Activated naive CD4-positive, alpha-beta T cell treated with anti-CD3 and anti-CD28 coated beads, Interleukin-2, amount 50 U/mL, for 72 hours (primary cell): ENCODE measurements at places on chromosomes 3 and 15. TPM values are rescaled to one million over a fixed set of nuclear protein-coding genes. Genes with fewer than 3 reads are reported as not detected.

RGMA gene
- total RNA-seq = 0.32 TPM

CCR3 gene
- not detected for total RNA-seq

HRG gene
- total RNA-seq = not detected

DISP2 gene
- 0.06 TPM for total RNA-seq

HHATL gene
- not detected for total RNA-seq

CSPG4 gene
- total RNA-seq = not detected

GABRR3 gene
- total RNA-seq = not detected

SLC28A2 gene
- not detected for total RNA-seq

MFAP1 gene
- total RNA-seq = 50.2 TPM

SLC12A1 gene
- total RNA-seq = not detected

LIPH gene
- not detected for total RNA-seq

TBC1D5 gene
- 54.8 TPM for total RNA-seq

C3orf22 gene
- not detected for total RNA-seq

ISY1 gene
- 69.9 TPM for total RNA-seq

IL16 gene
- total RNA-seq = 25.9 TPM

SEMA3G gene
- 0.20 TPM for total RNA-seq

IQCF5 gene
- total RNA-seq = not detected

ZNF860 gene
- total RNA-seq = 1.7 TPM

KIF15 gene
- total RNA-seq = 37.8 TPM

LRIG1 gene
- total RNA-seq = 28.2 TPM

VGLL3 gene
- total RNA-seq = 0.14 TPM

MYL3 gene
- not detected for total RNA-seq

CHRNA7 gene
- 0.39 TPM for total RNA-seq

DUOXA2 gene
- not detected for total RNA-seq

GRAMD1C gene
- 2.1 TPM for total RNA-seq

DOCK3 gene
- total RNA-seq = 4.8 TPM
